ENCODE measurements at places on chromosomes 6 and 20. TPM values are rescaled to one million over a fixed set of nuclear protein-coding genes. Genes with fewer than 3 reads are reported as not detected.

DNA sequence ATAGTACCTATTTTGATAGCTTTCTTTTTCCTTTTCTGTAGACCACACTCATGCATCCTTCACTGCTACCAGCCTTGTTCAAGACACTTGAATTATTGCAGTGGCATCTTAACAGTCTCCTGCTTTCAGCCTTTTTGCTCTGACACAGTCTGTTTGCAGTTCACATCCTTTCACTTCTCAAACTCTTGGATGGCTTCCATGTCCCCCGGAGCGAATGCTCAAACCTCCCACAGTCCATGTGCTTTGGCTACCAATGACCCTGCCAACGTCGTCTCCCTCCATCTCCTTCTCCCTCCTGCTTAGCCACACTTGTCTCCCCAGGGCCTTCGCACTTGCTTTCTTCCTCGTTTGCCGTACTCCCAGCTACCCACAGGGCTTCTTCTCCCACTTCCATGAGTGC lies 270.0 kb upstream of the ZFP64 start:
- no peak for DNase-seq

- DNase-seq = no peak
Observed at GRCh38 chr20:40477805-40478204, 211.2 kb downstream of the MAFB start.

DNA sequence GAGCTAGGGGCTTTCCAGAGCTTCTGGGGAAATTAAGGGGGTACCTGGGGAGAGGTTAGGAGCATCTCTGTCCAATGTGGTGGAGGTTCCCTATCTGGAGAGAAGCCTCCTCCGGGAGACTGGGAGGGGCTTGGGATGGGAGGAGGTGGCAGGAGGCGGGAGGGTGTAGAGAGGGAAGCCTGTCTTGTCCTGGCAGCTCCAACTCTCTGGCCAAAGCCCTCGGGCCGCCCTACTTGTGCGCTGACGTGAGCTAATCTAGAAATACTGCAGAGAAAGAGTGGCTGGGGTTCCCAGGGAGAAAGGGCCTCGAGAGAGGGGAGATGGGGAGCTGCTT lies 1.6 kb upstream of the SLC32A1 start:
- DNase-seq = no peak

GRCh38 chr20:51122931-51123658 lies 100.2 kb upstream of the KCNG1 start:
- no peak for DNase-seq

Gene SAPCD1
- not detected for total RNA-seq

All from Caki2 (cell line).